Vagina (tissue), 2 donors: ENCODE measurements at places on chromosomes 3 and 15. TPM values are rescaled to one million over a fixed set of nuclear protein-coding genes. Genes with fewer than 3 reads are reported as not detected.

BFSP2 gene
- total RNA-seq, result not detected

AGBL1 gene
- not detected for total RNA-seq

ARRDC4 gene
- total RNA-seq, result 35.8 TPM

PPIP5K1 gene
- total RNA-seq, result 46.4 TPM

FAM43A gene
- 20.4 TPM for total RNA-seq

DALRD3 gene
- 35.4 TPM for total RNA-seq

ALDH1L1 gene
- 19.2 TPM for total RNA-seq

SPATA12 gene
- total RNA-seq, result not detected

FMN1 gene
- 20.1 TPM for total RNA-seq

NOX5 gene
- 0.74 TPM for total RNA-seq

LEO1 gene
- 21.9 TPM for total RNA-seq

PTH1R gene
- total RNA-seq, result 13.0 TPM

HIGD2B gene
- total RNA-seq, result not detected

SPINT1 gene
- 80.3 TPM for total RNA-seq

USP50 gene
- not detected for total RNA-seq

AQP9 gene
- 1.5 TPM for total RNA-seq

NUP210 gene
- total RNA-seq, result 10.1 TPM

NPAP1 gene
- total RNA-seq, result not detected

GOLGA6A gene
- 0.25 TPM for total RNA-seq

TMC3 gene
- 2.7 TPM for total RNA-seq

IL17RB gene
- total RNA-seq, result not detected

C3orf49 gene
- not detected for total RNA-seq

RTP3 gene
- not detected for total RNA-seq

UBAP1L gene
- 5.4 TPM for total RNA-seq

PARP9 gene
- total RNA-seq, result 19.4 TPM

HTD2 gene
- 3.7 TPM for total RNA-seq

CHST13 gene
- total RNA-seq, result 4.2 TPM

CYP1A2 gene
- total RNA-seq, result not detected

ANKRD63 gene
- not detected for total RNA-seq

ATP13A5 gene
- not detected for total RNA-seq

IQCH gene
- 1.5 TPM for total RNA-seq

SLC27A2 gene
- total RNA-seq, result 3.2 TPM

CFAP91 gene
- total RNA-seq, result 4.2 TPM

CERS3 gene
- total RNA-seq, result 43.5 TPM

CPLX3 gene
- not detected for total RNA-seq

ZPLD1 gene
- not detected for total RNA-seq

DUOX1 gene
- total RNA-seq, result 98.7 TPM

GAP43 gene
- total RNA-seq, result 4.9 TPM

SH2D7 gene
- not detected for total RNA-seq

MYLK gene
- total RNA-seq, result 352 TPM

ATP10A gene
- 3.2 TPM for total RNA-seq

SAMMSON gene
- not detected for total RNA-seq

GOLGA6D gene
- total RNA-seq, result not detected

ANKRD34C gene
- 0.25 TPM for total RNA-seq

CIDEC gene
- 51.3 TPM for total RNA-seq

EFCAB12 gene
- not detected for total RNA-seq
